ENCODE measurements at places on chromosomes 4 and X. TPM values are rescaled to one million over a fixed set of nuclear protein-coding genes. Genes with fewer than 3 reads are reported as not detected.

DNA sequence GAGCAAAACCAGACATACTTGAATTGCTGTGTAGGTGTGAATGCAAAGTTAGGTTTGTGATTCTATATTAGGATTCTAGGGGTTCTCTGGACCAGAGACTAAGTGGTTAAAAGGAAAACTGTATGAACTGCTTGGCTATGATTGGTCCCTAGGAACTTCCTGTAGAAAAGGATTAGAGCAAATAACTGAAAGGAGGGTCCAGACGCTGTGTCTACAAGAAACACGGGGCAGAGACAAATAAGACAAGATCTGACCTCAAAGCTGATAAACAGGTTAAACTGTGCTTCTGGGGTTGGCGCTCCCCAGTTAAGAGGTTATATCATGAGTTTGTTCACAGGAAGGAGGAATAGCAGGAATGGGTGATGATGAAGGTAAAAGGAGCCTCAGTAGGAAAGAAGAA is 183.6 kb downstream of the MGST2 start:
- no peak for DNase-seq

DNA sequence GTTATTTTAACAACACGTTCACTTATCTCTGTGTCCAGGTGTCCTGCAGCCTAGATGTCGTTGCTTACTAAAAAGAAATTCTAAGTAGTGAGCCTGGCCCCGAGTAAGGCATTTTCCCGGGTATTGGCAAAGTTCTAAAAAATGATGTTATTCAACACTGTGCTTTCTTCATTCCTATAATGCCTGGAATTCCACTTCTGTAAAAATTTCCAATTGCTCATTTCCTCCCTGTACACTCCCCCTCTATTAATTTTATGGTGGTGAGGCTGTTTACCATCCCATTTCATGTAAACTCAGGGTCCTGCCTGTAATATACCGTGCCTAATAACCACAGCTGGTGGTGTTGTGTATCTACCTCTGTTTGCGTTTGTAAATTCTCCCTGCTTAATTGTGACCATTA is 14.2 kb downstream of the BST1 start:
- no peak for DNase-seq

MAGEA9B gene
- total RNA-seq, result not detected

MAP7D3 gene
- total RNA-seq, result 19.6 TPM

DNA sequence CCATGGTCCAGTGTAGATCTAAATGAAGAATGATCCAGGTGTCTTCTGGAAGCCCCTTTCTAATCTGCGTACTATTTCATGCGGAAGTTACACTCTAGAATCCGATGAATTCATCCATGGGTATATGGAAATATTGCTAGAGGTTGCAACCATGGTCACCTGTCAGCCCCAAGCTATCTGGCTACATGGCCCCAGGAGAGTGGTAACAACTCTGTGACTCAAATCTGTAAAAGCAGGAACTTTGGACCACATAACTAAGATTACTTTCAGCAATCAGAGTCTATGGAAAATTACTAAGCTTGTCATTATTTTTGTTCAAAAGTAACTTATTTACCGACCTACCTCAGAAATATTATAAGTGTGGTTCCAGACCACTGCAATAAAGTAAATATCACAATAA is 150.6 kb upstream of the MED14 start:
- DNase-seq, result no peak

SPANXN2 gene
- total RNA-seq, result not detected

DNA sequence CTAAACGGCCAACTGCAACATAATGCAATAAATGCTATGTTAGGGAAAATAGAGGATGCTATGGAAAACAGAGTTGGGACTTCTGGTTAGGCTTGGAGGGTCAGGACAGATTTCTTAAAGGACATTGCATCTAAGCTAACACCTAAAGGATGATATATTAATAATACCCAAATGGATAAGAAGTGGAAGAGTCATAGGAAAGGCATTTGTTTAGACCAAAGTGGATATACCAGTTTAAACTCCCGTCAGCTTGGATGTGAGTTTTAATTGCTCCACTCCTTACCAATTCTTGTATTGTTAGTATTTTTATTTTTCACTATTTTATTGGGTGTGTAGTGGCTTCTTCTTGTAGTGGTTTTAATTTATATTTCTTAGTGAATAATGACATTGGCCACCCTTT is 93.9 kb downstream of the PTPN13 start:
- no peak for DNase-seq

HMX1 gene
- total RNA-seq, result not detected

FGA gene
- total RNA-seq, result not detected

NHSL2 gene
- total RNA-seq, result 3.3 TPM

TMPRSS11F gene
- total RNA-seq, result not detected

DNA sequence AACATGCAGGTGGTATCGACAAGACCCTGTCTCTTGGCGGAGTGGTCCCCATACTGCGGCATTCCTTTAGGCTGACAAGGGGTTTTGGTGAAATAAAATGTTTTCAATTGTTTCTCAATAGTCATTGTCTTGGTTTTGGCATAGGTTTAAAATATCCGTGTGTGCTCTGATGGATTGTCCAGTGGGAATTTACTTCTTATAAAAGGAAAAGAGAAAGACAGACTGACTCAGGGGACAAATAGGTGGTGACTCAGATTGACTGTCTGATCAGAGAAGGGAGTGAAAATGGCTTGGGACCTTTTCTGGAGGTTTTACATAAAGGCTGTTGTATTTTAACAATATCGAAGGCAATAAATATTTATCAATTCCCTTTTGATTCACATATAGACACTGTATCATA is 129.8 kb downstream of the SORBS2 start:
- no peak for DNase-seq

DNA sequence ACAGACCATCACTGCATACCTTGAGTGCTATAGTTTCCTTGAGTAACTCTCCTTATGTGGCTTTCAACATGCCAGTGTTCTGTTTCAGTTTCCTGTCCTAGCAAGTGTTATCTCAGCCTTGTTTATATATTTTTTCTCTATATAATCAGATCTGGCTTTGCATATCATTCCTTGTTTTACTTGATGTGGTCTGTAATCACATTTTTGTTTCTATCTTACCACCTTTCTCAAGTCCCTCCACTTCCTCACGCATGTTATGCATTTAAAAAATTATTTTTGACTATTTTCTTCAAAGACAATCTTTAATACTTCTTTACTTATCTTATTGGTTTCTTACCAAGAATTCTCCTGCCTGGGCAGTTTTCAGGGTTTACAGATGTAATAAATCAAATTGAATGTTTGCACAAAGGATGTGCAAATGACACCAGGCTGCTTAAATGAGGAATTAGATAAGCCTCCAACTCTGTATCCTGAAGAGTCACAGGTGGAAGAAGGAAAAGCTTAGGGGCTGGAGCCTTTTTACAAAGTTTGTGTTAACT is 351.2 kb downstream of the BMPR1B start:
- no peak for DNase-seq

DNA sequence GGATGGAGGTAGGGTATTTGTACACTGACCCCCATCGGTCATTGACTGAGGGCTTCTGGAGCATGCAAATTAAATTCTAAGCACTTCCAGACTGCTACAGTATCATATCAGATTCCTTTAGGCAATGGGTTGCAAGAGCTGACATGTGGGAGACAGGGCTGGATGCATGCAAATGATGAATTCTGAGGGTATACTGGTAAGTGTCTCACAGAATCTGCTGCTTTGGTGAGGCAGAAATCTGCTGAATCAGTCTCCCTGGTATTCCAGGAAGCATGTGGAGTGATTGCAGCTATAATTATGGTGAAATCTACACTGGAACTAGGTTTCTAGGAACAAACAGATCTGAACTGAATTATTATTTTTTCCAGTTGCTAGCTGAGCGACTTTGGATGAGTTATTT is 684.9 kb upstream of the MAGEB2 start:
- no peak for DNase-seq

DNA sequence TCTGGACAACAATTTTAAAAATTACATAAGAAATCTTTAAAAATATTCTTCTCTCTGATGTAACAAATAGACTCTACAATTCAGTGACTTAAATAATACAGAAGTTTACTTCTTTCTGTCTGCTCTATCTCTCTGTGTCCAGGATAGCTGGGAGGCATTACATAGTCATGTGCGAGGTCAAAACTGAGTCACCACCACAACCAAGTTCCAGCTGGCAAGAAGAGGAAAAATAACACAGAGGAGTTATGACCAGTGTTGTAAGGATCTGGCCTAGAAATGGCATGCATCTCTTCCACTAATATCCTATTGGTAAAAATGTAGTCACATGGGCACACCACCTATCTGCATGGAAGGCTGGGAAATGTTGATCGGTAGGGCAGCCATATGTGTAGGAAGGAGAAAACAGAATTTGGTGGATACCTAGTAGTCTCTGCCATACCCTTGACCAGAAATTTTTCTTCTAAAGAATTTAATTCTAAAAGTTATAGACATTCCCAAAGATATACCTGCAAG is 39.4 kb upstream of the WDFY3 start:
- DNase-seq, result no peak

DNA sequence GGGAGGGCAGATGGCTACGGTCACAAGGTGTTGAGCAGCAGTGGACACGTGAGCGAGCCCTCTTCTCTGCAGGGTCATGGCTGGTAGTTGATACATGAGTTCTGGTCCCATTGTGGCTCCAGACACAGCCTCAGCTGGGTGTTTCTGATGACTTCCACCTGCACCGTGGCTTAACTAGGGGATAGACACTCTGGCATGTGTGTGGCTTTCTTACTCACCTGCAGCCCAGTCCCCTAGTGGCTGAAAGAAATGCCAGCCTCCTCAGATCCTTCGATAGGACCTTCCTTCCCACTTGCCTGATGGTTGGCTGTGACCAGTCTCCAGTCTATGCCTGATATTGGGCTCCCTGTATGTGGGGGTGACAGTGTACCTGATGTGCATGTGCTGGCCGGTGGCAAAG is 5.0 kb downstream of the GPR78 start:
- no peak for DNase-seq

- DNase-seq, result no peak
Measured at GRCh38 chrX:151899622-151900021, 13.1 kb upstream of the MAGEA4 start.

- no peak for DNase-seq
Measured at GRCh38 chrX:152640034-152640818, 2.5 kb downstream of the GABRQ start.

DNA sequence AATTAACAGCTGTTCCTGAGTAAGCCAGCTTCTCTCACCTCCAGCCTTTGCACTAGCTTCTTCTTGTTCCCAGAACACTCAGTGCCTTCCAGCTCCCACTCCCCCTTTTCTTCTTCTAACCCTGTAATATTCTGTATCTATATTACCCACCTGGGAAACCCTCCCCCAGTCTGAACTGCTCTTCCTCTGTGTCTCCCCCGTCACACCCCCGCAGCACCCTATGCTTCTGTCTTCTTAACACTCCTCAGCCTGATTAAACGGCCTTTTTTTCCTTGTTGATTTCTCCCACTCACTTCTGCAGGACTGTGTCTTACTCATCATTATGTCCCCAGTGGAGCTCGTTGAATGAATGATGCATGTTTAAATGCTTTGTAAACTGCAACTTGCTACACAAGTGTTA is 9.0 kb upstream of the LONRF3 start:
- DNase-seq, result no peak

GRCh38 chrX:152810403-152810802 is 20.2 kb downstream of the CETN2 start:
- no peak for DNase-seq

CT45A1 gene
- not detected for total RNA-seq

DNA sequence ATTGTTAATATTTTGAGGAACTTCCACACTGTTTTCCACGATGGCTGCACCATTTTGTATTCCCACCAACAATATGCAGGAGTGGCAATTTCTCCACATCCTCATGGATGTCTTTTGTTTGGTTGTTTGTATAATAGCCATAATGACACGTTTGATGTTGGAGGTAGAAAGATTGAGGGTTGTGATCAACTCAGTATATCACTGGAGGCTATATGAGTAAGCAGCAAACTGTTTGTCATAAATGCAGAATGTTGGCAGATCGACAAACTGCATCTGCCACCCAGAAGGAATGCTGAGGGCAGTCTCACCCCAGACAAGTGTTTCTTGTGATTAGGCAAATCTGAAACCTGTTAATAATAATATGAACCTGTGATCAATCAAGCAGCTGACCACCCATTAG is 243.9 kb upstream of the WDFY3 start:
- no peak for DNase-seq

DNA sequence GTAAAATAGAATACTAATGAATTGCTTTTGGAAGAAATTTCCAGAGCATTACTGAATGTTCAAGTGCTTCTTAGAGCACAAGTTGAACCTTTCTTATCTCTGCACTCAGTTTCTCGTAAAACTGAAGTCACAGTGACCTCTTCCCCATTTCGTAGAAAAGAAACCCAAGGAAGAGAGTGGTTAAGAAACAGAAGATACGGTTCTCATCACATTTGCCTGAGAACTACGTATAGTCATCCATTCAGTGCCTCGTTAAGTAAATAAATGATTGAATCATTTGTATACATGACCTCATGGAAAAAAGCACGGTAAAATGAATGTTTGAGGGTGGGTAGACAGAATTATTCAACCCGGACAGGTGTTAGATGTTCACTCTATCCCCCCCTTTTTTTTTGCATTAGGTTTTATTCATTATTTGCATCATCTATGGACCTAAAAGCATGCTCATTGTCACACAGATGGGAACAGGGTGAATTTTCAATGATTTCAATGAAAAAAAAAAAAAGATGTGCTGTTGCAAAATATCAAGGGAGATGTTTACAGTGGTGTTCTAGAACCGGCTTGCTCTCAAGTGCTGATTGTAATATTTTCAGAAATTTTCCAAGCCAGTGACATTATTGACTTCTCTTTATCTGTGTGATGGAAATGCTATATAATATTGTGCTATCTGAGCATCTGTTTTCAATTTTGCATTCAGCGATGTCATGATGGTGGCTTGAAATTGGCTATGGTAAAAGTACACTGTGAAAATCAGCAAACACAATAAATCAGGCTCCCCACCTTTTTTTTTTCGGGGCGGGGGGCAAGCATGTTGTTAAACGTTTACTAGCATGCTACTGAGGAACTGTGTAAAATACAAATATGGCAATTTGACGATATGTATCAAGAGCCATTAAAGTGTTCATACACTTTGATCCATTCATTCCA is 4.3 kb downstream of the RHOH start:
- DNase-seq, result no peak

- no peak for DNase-seq
Measured at GRCh38 chrX:67328476-67328875, 215.3 kb upstream of the AR start.

COL25A1 gene
- 0.77 TPM for total RNA-seq

DNA sequence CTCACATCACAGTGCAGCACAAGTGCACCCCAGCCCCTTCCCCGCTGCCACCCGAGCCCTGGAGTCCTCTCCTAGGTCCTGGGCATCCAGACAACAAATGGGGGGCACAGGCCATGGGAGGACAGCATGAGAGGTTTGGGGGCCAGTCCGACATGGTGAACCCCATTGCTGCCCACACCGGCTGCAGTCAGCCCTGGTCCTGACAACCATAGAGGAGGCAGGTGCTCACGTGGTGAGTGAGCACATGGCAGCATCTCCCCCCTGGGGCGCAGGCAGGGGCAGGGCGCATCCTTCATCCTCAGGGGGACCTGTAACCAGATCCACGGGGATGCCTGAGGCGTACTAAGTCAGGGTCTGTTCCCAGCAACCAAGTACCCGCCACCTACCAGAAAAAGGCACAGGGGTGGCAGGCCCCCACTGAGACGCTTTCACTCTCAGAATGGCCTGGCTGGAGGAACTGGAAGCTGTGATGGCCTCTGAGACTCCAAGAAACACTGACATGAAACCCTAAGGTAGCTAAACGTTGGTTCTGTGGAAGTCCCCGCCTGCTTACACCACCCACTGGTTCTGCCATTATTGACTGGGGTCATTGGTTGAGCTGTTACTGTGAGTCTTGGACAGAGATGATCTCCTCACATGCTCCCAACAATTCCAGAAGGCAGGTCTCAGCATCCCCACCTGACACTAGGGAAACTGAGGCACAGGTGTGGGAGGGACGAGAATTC is 6.5 kb downstream of the ZFYVE28 start:
- DNase-seq, result no peak

AFAP1 gene
- total RNA-seq, result 8.6 TPM

Measured in ovary (tissue), 10 donors.